ENCODE measurements at places on chromosomes 5 and 9.

GRCh38 chr5:151591144-151591819 is at the start of gene FAT2:
Gene FAT2 (minus strand): TSS chr5:151591331. CDS start chr5:151568931, 22,400 bp downstream.
- DNase-seq, result no peak

- no peak for DNase-seq
These were observed 82.3 kb upstream of the LPAR1 start for GRCh38 chr9:111120526-111120925.

- DNase-seq, result no peak
These were observed 72.7 kb upstream of the NFIL3 start for GRCh38 chr9:91496351-91496750.

DNA sequence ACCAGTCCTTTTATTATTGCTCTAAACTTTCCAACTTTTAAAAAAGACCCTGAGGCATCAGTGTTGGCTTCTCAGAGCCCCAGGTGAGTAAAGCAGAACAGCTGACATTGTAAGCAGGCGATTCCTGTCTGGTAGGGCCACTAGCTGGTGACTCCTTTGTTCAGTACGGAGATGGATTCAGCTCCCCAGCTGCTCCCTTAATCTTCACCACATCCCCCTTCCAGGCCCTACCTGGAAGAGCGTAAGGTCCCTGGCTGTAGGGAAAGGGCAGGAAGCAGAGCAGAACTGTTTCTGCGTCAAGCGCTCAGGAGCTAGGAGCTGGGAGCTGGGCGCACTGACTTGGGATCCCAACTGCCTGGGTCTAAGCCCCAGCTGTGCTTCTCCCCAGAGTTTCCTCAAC is 203.7 kb upstream of the TAS2R1 start:
- DNase-seq, result no peak

DNA sequence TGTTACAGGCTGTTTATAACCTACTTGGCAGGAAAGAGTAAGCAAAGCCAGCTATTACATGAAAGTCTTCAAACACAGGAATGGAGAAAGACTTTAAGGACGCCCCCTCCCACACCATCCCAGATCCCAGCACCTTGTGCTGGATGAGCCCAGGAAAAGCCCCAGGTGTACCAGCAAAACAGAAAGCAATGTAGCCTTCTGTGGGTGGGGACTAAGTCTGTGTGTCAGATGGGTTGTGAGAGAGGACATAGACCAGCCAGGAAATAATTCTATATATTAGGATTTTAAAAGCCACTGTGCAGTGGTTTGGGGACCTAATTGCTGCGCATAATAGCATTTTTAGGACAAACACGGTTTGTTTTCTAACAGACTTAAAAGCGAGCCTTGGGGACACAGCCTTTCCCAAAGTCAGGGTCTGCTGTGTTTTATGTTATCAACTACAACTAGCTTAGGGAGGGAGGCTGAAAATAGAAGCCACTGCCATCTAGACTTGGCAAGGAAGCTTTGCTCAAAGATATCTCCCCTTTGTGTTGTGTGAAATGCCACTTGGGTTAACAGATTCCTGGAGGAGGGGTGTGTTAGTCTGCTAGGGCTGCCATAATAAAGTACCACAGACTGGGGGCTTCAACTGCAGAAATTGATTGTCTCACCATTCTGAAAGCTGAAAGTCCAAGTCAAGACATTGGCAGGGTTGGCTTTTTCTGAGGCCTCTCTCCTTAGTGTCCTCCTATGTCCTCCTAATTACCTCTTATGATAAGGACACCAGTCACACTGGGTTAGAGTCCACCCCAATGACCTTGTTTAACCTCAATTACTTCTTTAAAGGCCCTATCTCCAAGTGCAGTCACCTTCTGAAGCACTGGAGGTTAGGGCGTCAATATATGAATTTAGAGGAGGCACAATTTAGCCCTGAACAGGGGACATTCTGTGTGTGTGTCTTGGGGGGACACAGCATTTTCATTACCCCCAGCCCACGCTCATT is 17.2 kb upstream of the UBE2QL1 start:
- DNase-seq, result no peak

- DNase-seq, result no peak
These were observed 77.2 kb downstream of the ADAMTS16 start for GRCh38 chr5:5217371-5217770.

GRCh38 chr5:153755913-153756500 is 265.5 kb downstream of the GRIA1 start:
- no peak for DNase-seq

- DNase-seq, result no peak
These were observed 85.6 kb upstream of the CACNA1B start for GRCh38 chr9:137791947-137792346.

- no peak for DNase-seq
These were observed 27.5 kb upstream of the HAND1 start for GRCh38 chr5:154505567-154505966.

DNA sequence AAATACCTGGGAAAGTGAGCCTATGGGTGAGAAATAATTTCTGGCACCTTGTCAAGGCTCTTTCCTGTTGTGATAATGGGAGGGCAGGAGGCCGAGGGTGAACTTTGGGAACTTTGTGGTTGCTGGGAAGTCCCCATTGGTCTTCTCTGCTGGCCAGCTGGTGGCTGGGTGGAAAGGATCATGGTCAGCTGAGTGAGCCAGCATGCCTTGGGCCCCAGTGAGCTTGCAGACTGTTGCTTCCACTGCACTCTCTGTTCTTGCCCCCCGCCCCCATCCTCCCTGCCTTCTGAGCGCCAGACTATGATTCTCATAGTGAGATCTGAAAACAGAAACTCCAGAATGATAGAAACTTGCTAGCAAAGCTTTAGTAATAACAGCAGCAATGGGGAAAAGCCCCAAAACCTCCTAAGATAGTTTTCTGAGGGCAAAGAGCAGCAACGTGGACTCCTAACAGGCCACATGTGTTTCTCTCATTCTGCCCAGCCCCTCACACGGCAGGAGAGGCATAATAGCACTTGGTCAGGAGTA is 139.2 kb upstream of the SMARCA2 start:
- no peak for DNase-seq

- DNase-seq, result no peak
These were observed 24.7 kb downstream of the GOLGA2 start for GRCh38 chr9:128250839-128251731.

DNA sequence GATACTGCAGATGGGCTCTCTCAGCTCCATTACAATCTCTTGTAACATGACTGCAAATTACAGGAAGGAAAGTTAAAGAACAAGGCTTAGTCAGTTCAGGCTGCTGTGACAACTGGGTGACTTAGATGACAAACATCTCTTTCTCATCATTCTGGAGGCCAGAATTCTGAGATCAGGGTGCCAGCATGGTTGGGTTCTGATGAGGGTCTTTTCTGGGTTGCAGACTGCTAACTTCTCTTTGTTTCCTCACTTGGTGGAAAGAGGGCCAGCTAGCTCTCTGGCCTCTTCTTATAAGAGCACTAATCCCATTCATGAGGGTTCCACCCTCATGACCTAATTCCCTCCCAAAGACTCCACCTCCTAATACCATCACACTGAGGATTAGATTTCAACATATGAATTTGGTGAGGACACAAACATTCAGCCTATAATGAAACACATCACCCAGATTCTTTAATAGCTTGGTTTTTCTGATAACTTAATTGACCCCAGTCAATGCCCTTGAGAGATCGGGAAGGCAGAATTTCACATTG is 73.6 kb upstream of the MAMDC2 start:
- no peak for DNase-seq

- no peak for DNase-seq
These were observed 67.9 kb downstream of the PSMB7 start for GRCh38 chr9:124347206-124347967.

- DNase-seq, result peak; percentile 72
These were observed 152.2 kb upstream of the OTULINL start for GRCh38 chr5:14429101-14430050.

DNA sequence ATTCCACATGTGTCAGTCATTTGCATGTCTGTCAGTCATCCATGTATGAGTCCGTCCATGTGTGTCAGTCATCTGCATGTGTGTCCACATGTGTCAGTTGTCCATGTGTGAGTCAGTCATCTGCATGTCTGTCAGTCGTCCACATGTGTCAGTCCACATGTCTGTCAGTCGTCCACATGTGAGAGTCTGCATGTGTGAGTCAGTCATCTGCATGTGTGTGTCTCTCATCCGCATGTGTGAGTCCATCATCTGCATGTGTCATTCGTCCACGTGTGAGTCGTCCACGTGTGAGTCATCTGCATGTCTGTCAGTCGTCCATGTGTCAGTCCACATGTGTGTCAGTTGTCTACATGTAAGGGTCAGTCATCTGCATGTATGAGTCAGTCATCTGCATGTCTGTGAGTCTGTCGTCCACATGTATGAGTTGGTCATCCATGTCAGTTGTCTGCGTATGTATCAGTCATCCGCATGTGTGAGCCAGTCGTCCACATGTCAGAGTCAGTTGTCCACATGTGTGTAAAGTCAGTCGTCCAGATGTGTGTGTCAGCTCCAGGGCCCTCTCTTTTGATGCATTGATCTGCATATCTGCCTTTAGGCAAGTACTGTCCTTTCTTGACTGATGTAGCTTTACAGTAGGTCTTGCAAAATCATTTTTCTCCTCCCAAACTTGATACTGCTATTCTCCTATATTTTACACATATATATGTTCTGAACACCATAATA is 72.5 kb upstream of the CACNA1B start:
- DNase-seq, result no peak

GRCh38 chr5:116731432-116731831 is 156.8 kb upstream of the SEMA6A start:
- no peak for DNase-seq

- DNase-seq, result peak; percentile 35
These were observed at the start of gene SFXN1 for GRCh38 chr5:175478384-175479124. Gene SFXN1 (plus strand): TSS chr5:175478560. CDS start chr5:175492104, 13,544 bp downstream.

- no peak for DNase-seq
These were observed 4.2 kb downstream of the TRIM7 start for GRCh38 chr5:181200816-181201215.

GRCh38 chr5:178145965-178146820 is 7.5 kb downstream of the NHP2 start:
- peak; percentile 63 for DNase-seq

DNA sequence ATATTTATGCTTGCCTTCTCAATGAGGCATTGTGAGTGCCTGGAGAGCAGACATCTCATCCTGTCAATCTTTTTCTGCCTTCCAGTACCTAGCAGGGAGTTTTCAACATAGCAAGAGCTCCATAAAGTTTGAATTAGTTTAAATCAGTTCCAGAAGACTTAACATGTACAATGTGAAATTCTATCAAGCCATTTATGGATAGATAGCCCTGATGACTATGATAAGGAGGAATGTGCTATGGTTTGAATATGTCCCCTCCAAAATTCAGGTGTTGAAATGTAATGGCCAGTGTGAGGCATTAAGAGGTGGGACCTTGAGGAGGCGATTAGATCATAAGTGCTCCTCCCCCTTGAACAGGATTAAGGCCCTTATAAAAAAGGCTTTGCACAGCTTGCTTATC is 306.9 kb upstream of the SMARCA2 start:
- no peak for DNase-seq

GRCh38 chr5:138096997-138097828 is 13.4 kb downstream of the WNT8A start:
- no peak for DNase-seq

GRCh38 chr5:87127956-87128687 is 139.6 kb upstream of the RASA1 start:
- no peak for DNase-seq

GRCh38 chr9:71620746-71621145 is 147.6 kb downstream of the CEMIP2 start:
- no peak for DNase-seq

DNA sequence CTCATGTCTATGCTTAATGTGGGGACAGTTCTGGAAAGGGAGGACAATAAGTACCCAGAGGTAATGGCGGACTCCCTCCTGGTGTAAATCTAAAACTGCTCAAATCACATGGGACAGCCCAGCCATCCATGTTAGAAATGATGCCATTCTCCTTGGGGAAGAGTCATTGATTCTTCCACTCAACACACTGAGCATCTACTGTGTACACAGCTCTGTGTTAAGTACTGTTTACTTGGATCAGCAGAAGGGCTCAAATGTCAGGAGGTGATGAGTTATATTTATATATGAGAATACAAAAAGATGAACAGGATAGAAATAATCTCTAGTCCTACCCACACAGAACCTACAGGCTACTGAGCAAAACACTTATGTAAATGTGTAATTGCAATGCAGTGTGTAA is 31.8 kb upstream of the NANS start:
- no peak for DNase-seq

- no peak for DNase-seq
These were observed 3.9 kb upstream of the ISL1 start for GRCh38 chr5:51379331-51379700.

DNA sequence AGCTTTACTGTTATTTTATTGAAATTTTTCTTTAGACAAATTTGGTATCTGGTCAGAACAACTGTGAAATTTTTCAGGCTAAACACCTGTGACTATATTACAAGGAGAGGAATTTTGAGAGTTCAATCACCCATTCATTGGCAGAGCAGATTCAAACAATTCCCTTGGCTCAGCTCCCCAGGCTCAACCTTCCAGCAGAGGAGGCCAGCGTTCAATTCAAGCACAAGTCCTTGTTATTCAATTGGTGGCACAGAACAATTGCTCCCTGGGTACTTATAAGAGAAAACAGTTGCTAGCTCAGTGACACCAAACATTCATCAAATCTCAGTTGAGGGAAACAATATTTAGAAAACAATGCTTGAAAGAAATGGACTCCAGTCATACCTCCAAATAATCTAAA is 83.3 kb downstream of the SUSD1 start:
- DNase-seq, result no peak

DNA sequence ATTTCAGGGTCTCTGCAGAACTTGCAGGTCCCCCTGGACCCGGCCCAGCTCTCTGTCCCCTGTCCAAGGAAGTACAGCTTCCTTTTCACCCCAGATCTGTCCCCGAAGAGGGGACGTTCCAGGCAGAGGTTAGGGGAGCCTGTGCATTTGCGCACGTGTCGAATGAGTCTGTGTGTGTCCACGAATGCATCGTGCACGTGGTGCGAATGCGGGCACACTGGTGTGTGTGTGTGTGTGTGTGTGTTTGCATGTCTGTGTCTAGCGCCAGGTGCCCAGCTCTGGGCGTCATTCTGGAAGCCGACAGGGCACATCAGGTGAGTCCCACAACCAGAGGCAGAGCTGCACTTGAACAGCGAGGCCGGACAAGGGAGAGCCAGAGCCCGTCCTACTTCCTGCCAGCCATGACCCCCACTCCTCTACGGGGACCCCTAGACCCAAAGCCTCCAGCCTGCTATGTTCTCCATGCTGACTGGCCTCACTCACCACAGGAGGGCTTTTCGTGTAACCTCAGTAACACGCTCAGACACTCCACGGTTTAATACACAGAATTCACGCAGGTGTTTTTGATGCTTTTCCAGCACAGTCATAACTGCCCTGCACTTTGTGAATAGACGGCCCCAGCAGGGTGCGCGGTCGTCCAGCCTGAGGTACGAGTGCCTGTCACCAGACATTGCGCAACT is 41.3 kb upstream of the CACNA1B start:
- no peak for DNase-seq
